Muscle of leg (tissue), 16 donors: ENCODE measurements at places on chromosomes 2 and 18. TPM values are rescaled to one million over a fixed set of nuclear protein-coding genes. Genes with fewer than 3 reads are reported as not detected.

GRCh38 chr2:55156326-55156725 is 75.8 kb downstream of the CLHC1 start:
- peak; percentile 84 for DNase-seq

GRCh38 chr2:217301142-217301925 is 441.5 kb upstream of the TNP1 start:
- DNase-seq = no peak

- no peak for DNase-seq
Measured at GRCh38 chr2:222241128-222241870, 57.5 kb downstream of the PAX3 start.

- no peak for DNase-seq
Measured at GRCh38 chr2:230927711-230928341, 2.8 kb upstream of the GPR55 start.

- no peak for DNase-seq
Measured at GRCh38 chr2:64214281-64215115, 70.3 kb upstream of the PELI1 start.

DNA sequence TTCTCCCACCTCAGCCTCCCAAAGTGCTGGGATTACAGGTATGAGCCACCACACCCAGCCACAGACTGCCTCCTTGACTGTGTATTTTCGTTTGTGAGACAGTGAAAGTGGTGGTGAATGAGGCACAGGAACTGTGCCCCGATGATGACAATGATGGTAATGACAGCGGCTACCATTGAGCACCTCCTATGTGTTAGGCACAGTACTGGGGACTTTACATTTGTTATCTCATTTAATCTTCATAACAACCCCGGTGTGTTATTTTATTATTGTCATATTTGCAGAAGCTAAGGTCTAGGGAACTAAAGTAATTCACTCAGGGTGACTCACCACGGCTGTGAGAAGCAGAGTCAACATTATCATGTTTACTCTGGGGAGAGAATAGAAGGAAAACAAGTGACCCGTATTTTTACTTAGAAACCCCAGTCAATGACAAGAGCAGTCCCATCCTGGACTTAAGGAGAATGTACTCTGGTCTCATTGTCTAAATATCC is 77.6 kb upstream of the ALPP start:
- no peak for DNase-seq

DNA sequence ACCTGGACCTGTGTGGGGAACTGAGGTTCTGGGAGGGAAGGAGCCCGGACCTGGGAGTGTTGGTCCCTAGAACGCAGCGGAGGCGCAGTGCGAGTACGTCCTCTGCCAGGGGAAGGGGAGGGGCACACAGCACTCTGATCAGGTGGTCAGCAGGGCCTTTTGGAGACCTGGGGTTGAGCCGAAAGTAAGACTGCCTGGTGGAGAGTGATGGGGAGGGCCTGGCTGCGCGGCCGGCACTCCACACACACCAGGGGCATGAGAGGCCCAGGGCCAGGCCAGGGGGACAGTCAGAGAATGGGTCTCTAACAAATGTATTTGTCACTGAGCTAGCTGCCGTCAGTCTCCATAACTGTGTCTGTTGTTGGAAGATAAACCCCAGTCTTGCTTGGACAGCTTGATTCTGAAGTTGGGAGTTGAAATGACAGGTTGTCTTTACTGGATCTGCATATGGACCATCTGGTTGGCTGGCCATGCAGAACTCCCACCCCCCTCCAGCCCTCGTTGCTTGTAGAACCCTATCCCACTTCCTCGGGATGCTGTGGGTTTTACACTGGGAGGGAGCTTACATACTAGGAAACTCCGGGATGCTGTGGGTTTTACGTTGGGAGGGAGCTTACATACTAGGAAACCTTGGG is 75.4 kb upstream of the NFATC1 start:
- DNase-seq = no peak

GRCh38 chr2:67451086-67451832 is 54.1 kb downstream of the ETAA1 start:
- no peak for DNase-seq

DNA sequence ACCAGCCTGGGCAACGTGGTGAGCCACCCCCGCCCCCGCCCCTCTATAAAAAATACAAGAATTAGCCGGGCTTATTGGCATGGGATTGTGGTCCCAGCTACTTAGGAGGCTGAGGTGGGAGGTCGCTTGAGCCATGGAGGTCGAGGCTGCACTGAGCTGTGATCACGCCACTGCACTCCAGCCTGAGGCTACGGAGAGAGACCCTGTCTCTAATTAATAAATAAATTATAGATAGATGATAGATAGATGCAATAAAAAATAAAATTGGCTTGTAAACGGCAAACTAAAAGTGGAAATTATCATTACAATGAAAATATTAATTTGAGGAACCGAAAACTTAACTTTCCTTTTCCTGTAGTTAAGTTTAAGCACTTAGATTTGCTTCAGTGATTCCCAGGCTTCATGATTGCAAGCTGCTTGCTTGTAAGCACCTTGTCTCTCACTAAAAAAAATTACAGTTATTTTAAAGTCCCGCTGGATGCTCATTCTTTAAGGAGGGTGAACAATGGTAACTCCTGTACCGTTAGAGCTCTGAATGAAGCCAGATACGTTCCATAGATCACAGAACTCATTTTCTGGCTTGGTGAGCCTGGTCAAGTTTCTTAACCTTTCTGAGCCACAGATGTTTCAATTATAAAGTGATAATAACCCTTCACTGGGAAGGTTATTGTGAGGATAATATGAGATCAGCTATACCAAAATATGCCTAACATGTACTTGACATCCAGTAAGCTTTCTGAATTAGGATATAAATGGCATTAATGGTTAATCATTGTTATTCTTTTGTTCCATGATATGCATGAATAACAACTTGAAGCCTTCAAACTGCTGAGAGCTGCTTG is 9.3 kb upstream of the NARS1 start:
- DNase-seq = no peak

- DNase-seq = no peak
Measured at GRCh38 chr2:170969030-170969429, 40.0 kb downstream of the GORASP2 start.

DNA sequence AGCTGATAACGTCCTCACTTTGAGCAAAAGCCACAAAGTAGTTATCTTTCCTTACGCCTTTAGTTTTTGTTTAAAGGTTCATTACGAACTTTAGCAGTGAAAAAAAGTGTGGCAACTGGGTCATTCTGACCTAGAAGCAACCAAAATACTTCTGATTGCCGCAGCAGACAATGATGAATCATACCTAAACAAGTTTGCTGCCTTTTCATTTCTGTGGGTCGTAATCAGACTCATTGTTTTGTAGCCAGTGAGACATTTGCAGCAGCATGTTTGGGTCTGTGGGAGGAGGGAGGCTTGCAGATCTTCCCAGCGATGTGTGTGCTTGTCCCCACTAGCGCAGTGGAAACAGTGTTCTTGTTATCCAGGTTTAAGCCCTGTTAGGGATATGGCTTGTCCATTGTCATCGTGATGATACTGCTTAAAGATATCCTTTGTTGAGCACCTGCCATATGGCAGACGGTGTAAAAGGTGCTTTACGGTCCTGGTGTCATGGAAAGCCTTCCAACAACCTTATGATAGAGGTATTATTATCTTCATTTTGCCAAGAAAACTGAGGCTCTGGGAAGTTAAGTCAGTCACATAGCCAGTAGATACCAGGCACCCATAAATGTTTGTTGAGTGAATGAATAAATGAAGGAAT is 1.3 kb upstream of the GREB1 start:
- no peak for DNase-seq

DNA sequence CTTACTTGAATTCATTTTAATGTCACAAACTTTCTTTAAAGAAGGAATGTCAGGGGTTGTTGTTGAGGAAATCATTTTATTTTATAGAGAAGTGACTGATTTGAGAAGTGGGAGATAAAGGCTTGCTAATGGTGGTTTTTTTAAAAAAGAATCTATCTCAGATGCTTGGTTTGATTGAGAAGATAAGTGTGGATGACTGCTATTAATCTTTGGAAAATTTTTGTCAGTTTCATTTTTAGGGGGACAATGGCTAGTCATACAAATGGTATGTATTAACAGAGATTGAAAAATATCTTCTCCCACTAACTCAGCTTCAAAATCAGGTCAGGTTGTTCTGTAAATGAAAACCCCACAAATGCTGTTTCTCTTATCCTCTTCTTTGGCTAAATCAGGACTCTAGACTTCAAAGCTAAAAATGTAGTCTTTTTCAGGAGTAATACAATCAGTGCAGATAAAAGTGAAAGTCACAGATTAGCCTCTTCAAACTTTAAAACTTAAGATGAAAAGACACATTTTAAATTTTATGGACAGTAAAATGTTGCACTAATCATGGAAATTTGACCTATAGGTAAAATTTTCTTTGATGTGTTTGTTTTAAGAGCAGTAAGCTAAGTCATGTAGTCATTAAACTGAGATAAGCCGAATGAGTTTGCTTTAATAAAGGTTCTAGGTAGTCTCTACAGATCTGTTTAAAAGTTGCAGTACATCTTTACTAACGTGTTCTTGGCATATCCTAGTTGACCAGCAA is 674.2 kb upstream of the VRK2 start:
- DNase-seq = no peak

DNA sequence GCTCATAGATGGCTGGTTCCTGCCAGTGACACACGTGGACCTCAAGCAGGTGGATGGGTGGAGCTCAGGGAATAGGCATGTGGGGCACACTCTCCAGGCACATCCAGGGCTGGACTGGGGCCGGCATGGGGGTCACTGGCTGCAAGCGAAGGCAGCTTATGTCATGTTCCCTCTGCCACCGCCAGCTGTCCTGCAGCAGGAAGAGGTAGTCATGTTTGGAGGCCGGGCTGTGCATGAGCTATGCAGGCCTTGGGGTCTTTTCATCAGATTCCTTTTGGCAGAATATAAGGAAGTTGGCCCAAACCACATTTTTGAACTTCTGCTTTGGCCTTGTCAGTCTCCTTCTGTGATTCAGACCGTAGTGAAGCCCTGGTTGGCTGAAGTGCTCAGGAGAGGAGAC is 61.5 kb downstream of the AGAP1 start:
- DNase-seq = no peak

- peak; percentile 10 for DNase-seq
Measured at GRCh38 chr2:137924019-137924418, 40.3 kb upstream of the HNMT start.

GRCh38 chr2:128306081-128306930 is 12.4 kb downstream of the HS6ST1 start:
- peak; percentile 94 for DNase-seq

- no peak for DNase-seq
Measured at GRCh38 chr18:45166836-45167551, 448.3 kb upstream of the SLC14A2 start.

- no peak for DNase-seq
Measured at GRCh38 chr2:206424134-206424533, 19.2 kb upstream of the ADAM23 start.

GRCh38 chr18:10320791-10321190 is 133.6 kb upstream of the APCDD1 start:
- DNase-seq = no peak

- DNase-seq = no peak
Measured at GRCh38 chr2:219851169-219851568, 223.7 kb downstream of the SLC4A3 start.

DNA sequence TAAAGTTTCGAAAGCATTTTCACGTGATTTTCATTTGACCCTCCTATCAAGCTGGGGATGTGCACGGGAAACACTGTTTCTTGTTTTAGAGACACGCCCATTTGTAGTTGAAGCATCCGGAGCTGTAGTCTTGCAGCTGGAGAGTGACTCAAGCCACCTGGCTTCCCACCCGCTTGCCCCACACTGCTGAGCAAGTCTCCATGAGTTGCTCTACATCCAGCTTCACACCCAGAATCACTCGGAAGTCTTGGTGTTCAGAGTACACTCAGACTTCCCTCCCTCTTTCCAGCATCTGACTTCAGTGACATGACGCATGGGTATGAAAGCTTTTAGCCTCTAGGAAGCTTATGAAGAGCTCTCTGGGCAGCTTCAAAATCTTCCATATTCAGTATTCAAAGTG is 262.4 kb downstream of the NBAS start:
- DNase-seq = peak; percentile 5

GRCh38 chr2:230721712-230722111 is 9.1 kb downstream of the CAB39 start:
- no peak for DNase-seq

- peak; percentile 45 for DNase-seq
Measured at GRCh38 chr2:232634206-232635150, 1.1 kb downstream of the EFHD1 start.

DNA sequence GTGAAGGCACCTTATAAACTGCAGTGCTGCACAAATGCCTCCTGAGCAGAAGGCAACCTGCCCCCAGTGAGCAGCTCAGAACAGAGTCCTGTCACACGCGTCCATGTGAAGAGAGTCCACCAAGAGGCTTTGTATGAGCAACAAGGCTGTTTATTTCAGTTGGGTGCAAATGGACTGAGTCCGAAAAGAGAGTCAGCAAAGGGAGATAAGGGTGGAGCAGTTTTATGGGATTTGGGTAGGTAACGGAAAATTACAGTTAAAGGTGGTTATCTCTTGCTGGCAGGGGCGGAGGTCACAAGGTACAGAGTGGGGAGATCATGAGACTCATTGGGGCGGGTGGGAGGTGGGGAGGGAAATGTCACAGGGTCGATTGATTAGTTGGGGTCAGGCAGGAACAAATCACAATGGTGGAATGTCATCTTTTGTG is 53.4 kb upstream of the RALBP1 start:
- DNase-seq = no peak

- DNase-seq = no peak
Measured at GRCh38 chr18:62857263-62857976, 142.1 kb downstream of the PHLPP1 start.

- no peak for DNase-seq
Measured at GRCh38 chr2:189641590-189641989, 19.7 kb upstream of the ASNSD1 start.

DNA sequence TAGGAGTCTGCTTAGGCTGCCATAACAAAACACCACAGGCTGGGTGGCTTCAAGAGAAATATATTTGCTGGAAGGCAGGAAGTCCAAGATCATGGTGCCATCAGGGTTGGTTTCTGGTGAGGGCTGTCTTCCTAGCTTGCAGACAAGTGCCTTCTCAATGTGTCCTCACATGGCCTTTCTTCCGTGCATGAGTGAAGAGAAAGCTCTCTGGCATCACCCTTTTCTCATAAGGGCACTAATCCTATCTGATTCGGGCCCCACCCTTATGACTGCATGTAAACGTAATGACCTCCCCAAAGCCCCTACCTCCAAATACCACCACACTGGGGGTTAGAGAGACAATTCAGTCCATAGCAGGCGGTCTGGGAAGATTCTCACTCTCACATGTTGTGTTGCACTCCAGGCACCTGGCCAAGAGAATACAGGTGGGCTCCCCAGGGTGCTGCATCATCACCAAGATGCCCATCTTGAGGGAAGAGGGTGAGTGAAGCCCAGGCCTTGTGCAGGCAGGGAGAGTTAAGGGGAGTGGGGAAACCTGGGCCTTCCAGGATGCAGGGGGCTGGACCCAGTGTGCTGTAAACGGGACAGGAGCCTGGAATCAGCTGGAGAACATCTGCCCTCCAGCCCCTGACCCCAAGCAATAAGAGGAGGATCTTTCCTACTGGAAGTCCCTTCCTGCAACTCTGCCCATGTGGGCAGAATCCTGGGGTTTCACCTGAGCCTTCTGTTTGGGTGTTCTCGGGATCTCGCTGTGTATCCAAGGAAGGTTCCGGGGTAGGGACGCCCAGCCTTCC is 10.2 kb downstream of the CATIP start:
- no peak for DNase-seq

SPP2 gene
- not detected for total RNA-seq

ABCB11 gene
- 0.04 TPM for total RNA-seq

CXCR4 gene
- 23.1 TPM for total RNA-seq

ATP6V1B1 gene
- total RNA-seq = 0.62 TPM

SMPD4 gene
- total RNA-seq = 15.4 TPM

SFTPB gene
- total RNA-seq = not detected

PSMA8 gene
- total RNA-seq = not detected

IL1B gene
- 0.18 TPM for total RNA-seq
